ENCODE measurements at places on chromosomes 7 and 10. TPM values are rescaled to one million over a fixed set of nuclear protein-coding genes. Genes with fewer than 3 reads are reported as not detected.

CRHR2 gene
- total RNA-seq: 0.35 TPM

CPA2 gene
- not detected for total RNA-seq

SPDYE6 gene
- total RNA-seq: not detected

ARHGAP22 gene
- total RNA-seq: 3.5 TPM

WDR86 gene
- 0.41 TPM for total RNA-seq

CNTNAP2 gene
- 0.65 TPM for total RNA-seq

PDCD11 gene
- 12.1 TPM for total RNA-seq

PHKG1 gene
- 31.2 TPM for total RNA-seq

STRIP2 gene
- total RNA-seq: 22.0 TPM

RASA4B gene
- total RNA-seq: 7.8 TPM

TNS3 gene
- total RNA-seq: 44.8 TPM

FAM25A gene
- not detected for total RNA-seq

OPN4 gene
- 0.41 TPM for total RNA-seq

SORCS3 gene
- 0.08 TPM for total RNA-seq

CALHM1 gene
- total RNA-seq: not detected

CCDC201 gene
- not detected for total RNA-seq

SPDYE2 gene
- not detected for total RNA-seq

INSYN2A gene
- total RNA-seq: not detected

STEAP1B gene
- not detected for total RNA-seq

SPACDR gene
- total RNA-seq: 0.35 TPM

PARD3 gene
- 34.6 TPM for total RNA-seq

TWIST1 gene
- total RNA-seq: 1.6 TPM

AGAP5 gene
- total RNA-seq: 2.6 TPM

MOGAT3 gene
- total RNA-seq: not detected

GRM3 gene
- total RNA-seq: not detected

SRRM3 gene
- 16.5 TPM for total RNA-seq

AKR1C1 gene
- total RNA-seq: 39.6 TPM

AZGP1 gene
- total RNA-seq: 94.1 TPM

ANXA11 gene
- 420 TPM for total RNA-seq

LRGUK gene
- total RNA-seq: 0.22 TPM

RAPGEF5 gene
- 9.4 TPM for total RNA-seq

IFIT2 gene
- total RNA-seq: 4.2 TPM

CRPPA gene
- 7.1 TPM for total RNA-seq

ARL3 gene
- 15.4 TPM for total RNA-seq

RGR gene
- 1.9 TPM for total RNA-seq

C10orf67 gene
- 0.51 TPM for total RNA-seq

PALD1 gene
- total RNA-seq: 5.1 TPM

ANKRD7 gene
- 0.70 TPM for total RNA-seq

TET1 gene
- 3.1 TPM for total RNA-seq

All from Right ventricle myocardium inferior (tissue), 1 donor.